ENCODE measurements at places on chromosomes 4 and X.

DNA sequence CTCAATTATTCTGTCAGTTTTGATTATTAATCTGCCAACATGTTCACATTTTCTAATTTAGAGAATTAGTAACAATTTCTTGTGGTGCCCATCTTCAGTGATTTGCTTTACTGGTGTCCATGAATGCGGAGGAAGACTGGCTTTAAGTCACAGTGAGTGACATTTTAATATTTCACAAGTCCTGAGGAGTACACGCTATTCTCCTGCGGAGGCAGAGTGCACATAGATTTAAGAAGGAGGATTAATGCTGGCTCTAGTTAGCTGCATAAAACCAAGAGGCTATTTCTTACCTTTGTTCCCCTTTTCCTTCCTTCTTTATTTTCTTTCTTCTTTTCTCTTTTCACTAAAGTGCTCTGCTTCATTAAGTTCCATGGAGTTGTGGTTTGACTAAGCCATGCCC lies 495.2 kb upstream of the IGFBP7 start:
- DNase-seq, result no peak

- no peak for DNase-seq
These were observed 6.3 kb downstream of the SLC49A3 start for GRCh38 chr4:682490-683172.

DNA sequence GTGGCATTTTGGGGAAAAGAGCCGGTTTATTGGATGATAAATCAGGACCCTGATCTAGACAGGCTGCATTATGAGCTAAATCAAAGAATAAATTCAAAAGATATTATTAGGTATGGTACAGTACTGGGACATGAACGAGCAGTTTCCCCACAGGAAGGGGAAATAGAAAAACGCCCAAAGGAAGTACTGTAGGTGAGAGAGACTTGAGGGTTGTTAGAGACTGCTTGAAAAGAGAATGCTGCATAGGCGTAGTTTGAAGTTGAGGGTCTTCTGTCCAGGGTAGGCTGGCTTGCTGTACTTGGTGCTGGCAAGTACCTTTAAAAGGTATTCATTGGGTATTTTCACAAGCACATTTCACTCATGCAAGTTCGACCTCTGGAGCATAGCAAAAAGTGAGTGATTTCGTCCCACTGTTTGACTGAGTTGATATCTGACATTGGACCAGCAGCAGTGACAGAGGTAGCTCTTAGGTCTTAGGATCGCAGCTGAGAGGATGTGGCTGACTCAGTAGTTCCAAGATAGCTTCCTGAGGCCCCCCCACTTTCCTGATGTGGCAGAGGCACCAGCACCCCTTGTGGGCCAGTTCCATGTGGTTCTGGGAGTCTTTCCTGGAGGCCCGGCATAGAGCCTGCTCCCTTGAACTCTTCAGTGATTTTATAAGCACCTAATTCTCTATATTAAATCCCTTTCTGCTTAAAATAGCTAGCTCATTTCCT lies 64.3 kb downstream of the TMEM131L start:
- DNase-seq, result no peak

- DNase-seq, result no peak
These were observed 173.2 kb downstream of the CLCN4 start for GRCh38 chrX:10329984-10330383.

DNA sequence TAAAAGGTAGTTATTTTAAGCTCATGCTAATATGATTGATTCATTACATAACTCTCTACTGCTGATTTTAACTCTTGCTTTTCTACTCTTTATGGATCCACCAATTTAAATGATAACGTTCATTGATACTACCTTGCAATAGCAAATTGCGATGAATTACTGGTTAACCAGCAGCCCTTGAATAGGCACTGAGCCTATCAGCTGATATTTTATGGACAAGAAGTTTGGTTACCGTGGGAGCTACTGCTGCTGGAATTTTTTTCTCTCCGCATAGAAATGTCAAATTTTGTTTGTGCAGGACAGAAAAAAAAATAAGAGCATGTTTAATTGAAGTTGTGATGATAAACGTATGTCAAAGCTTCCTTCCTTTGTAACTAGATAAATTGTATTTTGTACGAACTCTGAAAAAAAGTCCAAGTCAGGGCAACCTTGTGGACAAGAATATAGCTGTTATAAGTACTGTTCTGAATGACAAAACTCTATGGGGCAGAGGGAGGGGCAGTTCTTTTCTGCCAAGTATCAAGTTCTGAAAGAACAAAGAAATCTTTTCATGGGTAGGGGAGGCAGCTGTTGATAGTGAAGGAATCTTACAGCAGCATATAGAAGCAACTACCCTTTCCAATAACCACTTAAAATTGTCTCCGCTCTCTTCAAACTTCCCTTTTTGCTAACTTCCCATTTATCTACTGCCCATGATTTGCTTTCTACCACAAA lies 434.9 kb upstream of the PABPC4L start:
- no peak for DNase-seq

GRCh38 chr4:43339435-43339834 lies 446.9 kb downstream of the GRXCR1 start:
- DNase-seq, result no peak

Data from activated CD4-positive, CD25-positive, alpha-beta regulatory T cell treated with anti-CD3 and anti-CD28 coated beads, Interleukin-2, amount 50 U/mL, for 72 hours (primary cell).